ENCODE measurements at places on chromosomes 1 and 21.

- DNase-seq: no peak
Measured at GRCh38 chr1:40391688-40392145, 18.2 kb downstream of the SMAP2 start.

GRCh38 chr1:40432644-40433390 is 17.5 kb upstream of the ZFP69B start:
- no peak for DNase-seq

GRCh38 chr1:12490532-12491142 is 127.4 kb downstream of the DHRS3 start:
- DNase-seq: no peak

DNA sequence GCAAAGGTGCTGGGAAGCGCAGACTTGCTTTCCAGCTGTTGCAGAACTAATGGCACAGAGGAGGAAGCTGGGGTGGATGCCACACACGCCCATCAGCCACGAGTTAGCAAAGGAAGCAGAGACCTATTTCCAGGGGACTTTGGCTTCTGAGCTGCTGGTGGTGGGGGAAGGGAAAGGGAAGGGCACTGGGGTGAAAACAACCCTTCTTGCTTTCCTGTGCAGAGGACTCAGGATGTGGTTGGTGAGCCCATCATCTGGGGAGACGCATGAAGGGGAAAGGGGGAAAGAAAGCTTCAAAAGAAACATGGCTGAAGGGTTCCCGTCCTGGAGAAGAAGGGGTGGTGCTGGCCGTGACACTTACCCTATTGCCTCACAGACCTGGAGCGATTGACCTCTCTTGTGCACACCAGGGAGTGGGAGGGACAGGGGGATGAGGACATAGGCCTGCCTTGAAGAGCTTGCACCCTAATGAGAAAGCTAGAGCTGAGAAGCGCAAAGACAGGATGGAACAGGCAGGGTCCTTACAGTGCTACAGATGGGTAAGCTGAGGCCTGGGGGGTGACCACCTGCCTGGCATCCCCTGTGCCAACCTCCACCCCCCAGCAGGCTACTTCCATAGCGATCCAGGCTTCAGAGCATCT is 140.8 kb upstream of the RAB4A start:
- no peak for DNase-seq

GRCh38 chr1:213457186-213457585 is 406.1 kb downstream of the RPS6KC1 start:
- no peak for DNase-seq

DNA sequence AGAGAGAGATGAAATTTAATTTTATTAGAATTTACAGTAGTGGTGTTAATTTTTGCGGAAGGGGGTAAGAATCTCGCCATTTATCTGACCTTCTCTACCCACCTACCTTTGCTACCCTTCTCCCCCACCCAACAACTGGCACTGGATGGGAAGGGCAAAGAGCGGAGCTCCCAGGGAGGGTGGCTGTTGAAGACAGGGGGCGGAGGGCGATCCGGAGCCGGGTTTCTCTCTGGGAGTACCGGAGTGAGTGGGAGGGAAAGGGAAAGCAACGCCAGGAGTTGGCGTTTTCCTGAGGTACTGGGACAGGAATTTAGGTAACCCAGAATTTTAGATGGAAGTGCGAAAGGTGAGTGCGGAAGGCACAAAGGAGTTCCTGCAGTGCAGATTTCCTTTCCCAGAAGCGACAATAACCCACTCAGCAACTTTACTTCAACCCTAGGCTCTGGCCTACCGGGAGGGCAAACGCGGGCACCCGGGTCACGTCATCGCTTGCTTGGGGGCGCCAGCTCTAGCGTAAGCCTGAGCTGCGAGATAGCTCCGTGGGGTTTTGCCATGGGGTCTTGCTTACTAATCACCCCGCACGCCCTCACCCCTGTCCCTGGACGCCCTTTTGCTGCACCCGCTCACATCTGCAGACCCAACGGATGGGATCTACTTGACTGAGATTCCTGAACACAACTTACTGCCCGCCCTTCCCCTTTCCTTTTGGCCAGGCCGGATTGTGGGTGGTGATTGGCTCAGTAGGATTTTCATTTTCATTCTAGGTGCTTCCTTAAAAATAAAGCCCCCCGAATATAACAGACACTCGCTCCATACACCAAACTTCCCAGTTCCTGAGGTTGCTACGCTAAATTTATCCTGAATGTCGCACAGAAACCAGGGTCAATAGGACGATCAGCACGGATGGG is 413.0 kb upstream of the ESRRG start:
- peak; percentile 31 for DNase-seq

DNA sequence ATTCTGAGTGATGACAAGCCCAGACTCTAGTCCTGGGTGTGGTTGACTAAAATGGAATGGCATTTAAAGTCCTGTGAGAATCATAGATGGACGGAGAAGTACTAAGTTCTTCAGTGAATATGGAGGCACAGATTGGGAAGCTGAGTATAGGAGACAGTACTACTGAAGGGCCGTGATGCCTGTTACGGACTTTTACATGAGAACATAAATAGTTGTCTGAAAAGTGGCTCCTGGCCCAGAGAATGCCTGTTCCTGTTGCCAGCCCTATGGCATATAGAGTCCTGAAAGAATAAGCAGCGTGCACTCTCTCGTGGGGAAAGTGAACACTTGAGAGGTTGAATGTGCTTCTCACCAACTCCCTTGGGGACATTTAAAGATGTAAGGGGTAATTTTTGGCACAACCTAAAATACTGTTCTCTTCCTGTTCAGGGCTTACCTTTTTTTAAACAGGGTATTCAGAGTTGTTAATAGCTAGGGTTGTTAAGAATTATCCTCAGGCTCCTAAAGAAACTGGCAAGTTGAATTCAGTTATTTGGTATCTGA is 20.4 kb downstream of the CCT8 start:
- no peak for DNase-seq

DNA sequence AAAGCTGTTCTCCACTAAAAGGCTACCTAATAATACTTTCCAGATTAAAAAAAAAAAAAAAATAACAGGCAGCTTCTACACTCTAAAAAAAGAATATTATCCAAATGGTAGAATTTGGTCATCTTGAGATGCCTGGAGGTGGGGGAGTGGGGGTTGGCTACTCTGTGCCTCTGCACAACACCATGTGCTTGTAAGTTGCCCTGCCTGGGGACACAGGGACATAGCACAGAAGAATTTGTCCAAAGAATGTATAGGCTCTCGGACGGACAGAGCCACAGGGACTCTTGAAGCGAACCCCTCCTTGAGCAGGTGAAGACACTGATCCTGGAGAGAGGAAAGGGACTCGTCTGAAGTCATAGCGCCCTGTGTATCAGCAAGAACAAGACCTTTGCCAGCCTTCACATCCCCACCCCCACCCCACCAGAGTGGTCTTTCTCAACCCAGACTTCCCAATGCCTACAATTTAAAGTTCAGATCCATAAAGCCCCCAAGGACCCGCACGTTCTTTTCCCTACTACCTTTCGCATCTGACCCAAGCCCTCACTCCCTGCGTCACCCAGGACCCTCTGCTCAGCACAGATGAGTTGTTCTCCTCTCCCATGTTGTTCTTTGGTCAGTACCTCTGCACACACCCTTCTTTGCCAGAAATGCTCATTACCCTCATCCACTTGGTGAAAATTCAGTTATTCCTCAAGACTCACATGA is 72.6 kb downstream of the LGR6 start:
- DNase-seq: no peak

- DNase-seq: no peak
Measured at GRCh38 chr1:199272139-199272544, 633.3 kb downstream of the PTPRC start.

- DNase-seq: peak; percentile 66
Measured at GRCh38 chr1:103525114-103525606, 339 bp upstream of the RNPC3 start.

DNA sequence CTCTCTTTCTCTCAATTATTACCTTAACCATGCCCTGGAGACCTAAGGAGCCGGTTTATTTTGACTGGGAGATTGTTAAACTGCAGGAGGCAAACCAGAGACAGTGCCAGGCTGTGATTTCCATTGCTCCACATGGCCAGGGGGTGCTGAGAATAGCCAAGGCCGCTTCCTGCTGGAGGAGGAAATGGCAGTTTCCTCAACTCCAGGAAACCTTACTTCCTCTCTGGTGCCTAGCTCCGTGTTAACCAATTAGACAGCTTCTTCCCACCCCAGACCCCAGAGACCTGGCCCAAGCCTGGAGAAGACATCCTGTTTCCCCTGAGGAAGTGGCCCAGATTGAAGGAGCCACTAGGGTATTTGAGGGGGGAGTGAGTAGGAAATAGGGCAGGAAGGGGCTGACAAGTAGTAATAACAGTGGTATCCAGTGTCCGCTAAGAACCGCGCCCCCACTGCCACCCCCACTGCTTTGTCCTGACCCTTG is 161.2 kb downstream of the PLPP3 start:
- DNase-seq: no peak

DNA sequence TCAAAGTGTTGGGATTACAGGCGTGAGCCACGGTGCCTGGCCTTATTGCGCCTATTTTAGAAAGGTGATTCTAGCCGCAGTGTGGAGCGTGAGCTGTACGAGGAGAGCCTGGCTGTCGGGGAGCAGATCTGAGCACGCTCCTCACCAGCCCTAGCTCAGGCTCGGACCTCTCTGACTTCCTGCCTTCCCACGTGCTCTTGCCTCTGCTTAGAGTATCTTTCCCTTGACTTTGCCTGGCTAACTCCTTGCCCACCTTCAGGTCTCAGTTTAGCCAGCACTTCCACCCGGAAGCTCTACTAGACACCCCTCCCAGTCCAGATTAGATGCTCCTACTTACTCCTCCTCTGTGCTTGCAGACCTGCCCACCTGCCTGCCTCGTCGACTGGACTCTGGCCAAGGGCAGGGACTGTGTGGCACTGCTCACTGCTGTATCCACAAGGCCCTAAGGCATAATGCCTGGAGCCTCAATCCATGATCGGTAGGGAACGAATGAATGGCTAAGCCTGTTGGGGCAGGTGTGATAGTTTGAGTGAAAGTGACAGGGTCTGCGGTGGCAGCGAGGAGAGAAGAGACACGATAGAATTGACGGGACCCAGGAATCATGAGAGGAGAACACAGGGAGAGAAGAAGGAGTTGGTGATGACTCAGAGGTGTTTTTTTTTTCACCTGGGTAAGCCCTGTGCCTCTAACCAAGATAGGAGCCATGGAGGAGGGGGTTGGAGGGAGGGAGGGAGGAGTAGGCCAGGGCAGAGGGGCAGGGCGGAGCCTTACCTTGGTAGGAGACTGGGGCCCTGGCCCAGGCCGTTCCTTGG is 28.1 kb upstream of the WASF2 start:
- DNase-seq: no peak

DNA sequence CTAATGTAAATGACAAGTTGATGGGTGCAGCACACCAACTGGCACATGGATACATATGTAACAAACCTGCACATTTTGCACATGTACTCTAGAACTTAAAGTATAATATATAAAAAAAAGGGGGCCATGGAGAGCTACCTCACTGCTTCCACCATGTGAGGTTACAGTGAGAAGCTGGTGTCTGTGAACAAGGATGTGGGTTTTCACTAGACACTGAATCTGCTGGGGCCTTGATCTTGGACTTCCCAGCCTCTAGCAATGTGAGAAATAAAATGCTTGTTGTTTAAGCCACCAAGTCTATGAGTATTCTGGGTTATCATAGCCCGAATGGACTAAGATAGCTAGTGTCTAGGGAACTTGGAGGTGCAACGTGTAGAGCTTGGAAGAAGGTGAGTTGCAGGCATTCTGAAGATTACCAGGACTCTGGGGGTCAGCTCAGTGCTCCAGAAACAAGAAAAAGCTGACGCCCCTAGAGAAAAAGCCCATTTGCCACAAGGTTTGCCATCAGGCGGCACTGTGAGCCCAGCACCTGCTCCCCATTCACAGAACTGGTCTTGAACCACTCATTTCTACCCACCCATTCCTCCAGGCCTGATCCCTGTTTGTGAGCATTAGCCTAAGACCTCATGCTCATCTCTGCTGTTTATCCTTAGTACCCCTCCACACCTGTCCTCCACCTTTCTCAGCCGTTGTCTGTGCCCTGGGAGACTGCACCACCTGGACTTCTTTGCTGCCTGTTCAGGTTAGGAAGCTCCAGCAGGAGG is 15.1 kb upstream of the FYB2 start:
- DNase-seq: no peak

Data from D341Med (cell line).